ENCODE measurements at places on chromosomes 2 and 18. TPM values are rescaled to one million over a fixed set of nuclear protein-coding genes. Genes with fewer than 3 reads are reported as not detected.

Gene CXCR1
- not detected for total RNA-seq

DNA sequence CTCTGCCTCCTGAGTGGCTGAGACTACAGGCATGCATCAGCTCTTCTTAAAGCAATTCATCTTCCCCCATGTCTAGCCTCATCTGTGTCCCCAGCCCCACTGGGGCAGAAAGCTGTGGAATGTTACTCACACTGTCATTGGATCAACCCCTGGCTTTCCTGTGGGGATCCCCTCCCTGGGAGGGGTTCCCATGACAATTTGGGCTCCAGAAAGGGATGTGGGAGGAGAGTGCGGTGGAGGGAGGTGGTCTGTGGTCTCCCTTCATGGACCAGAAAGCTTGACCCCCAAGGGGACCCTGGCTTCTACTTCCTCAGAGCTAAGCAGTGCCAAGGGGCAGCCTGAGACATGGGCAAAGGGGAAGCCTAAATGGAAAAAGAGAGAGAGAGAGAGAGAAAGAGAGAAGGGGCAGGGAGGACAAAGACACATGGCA is 1.3 kb downstream of the NGEF start:
- DNase-seq, result no peak

DNA sequence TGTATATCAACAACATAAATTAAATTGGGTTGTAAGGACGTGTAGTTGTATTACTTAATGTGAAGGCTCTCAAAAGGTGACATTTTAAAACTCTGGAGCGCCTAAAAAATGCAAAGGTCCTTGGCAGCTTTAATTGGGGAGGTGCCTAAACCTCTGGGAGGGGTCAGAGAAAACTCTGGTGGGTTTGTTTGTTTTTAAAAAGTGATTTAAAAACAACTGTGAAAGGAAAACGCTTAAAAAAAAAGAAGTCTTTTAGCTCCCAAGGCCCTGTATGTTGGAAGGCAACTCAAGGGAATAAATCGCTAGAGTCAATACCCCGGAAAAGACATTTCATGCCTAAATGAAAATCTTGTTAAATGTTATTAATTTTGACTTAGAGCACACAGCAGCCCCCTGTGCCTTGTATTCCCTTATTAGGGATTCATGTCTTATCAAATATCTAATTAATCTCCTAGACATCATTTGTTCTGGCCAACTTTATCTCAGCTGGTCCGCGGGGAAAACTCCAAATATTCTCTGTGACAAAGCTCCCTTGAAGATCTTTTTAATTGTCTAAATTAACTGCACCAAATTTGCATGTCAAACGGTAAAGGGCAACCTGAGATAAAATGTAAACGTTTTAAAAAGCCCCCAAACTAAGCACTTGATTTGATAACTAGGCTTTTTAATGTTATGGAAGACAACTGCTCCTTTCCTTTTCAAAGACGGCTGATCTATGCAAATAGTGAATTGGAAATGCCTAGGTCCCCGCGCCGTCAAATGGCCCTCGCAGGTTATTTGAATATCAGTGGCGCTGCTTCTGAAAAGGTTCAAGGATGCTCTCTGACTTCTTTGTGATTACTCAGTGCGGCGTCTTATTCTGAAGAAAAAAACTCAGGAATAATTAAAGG is 4.2 kb downstream of the SP9 start:
- DNase-seq, result no peak

- DNase-seq, result peak; percentile 6
Observed at GRCh38 chr18:59300676-59301285, 17.7 kb downstream of the CPLX4 start.

DNA sequence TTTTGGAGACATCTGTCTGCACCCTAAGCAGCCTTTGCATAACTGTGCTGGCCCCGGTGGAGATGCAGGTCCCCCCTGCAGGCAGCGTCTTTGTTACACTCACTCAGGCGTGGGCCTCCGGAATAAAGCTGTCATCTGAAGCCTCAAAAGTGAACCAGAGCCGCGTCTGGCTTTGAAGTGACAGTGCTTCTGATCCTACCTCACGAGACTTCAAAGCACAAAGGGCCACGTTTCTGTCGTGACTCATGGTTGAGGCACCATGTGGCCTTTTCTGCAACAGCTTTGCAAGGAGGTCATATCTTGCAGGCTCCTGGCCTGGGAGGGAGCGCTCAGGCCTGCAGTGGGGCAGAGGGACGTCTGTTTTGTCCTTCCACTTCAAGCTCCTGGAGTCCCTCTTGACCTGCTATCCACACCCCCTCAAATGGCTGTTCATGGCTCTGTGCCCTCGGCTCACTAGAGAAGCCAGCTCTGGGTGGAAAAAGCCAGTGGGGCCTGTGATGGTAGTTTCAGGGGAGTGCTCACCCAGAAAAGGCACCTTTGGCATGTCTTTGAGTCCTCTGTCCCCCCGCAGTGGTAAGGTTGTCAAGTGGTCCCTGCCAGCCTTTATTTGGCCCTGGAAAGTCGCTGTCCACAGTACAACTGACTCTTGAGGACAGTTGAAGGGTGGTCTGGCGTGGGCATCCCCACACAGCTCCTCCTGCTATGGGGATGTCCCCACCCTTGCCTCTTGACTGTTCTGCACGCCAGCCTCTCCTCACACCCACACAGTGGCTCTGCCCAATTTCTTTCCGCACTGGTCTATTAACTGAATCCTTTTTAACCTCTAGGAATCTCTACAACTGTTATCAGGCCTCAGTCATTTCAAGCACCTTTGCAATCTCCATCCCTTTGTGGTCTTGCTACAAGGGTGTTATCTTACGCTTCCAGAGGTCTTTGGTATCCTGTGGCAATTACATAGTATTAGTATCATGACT is 19.3 kb downstream of the GPR55 start:
- DNase-seq, result peak; percentile 95

DNA sequence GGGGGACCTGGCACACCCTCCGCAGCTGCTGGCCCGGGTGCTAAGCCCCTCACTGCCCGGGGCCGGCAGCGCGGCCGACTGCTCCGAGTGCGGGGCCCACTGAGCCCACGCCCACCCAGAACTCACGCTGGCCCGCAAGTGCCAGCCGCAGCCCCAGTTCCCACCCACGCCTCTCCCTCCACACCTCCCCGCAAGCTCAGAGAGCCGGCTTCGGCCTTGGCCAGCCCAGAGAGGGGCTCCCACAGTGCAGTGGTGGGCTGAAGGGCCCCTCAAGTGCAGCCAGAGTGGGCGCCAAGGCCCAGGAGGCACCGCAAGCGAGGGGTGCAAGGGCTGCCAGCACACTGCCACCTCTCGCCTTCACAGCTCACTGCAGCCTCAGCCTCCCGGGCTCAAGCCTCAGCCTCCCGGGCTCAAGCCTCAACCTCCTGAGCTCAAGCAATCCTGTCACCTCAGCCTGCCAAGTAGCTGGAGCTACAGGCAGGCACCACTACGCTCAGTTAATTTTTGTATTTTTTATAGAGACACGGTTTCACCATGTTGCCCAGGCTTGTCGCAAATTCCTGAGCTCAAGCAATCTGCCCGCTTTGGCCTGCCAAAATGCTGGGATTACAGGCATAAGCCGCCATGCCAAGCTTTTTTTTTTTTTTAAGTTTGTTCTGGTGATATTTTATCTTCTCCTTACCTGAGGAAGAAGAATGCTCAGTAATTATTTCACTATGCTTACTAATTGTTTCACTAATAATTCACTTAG is 71.7 kb upstream of the CDCA7 start:
- DNase-seq, result no peak

- DNase-seq, result no peak
Observed at GRCh38 chr2:208792766-208793165, 386.2 kb downstream of the PTH2R start.

All from activated CD4-positive, alpha-beta T cell treated with anti-CD3 and anti-CD28 coated beads for 36 hours (primary cell).